ENCODE measurements at places on chromosomes 2 and 18. TPM values are rescaled to one million over a fixed set of nuclear protein-coding genes. Genes with fewer than 3 reads are reported as not detected.

Gene HRH4
- not detected for total RNA-seq

Gene ANKRD30B
- total RNA-seq, result 0.70 TPM

Gene COPS8
- total RNA-seq, result 133 TPM

Gene ATG4B
- 84.4 TPM for total RNA-seq

Gene DYNAP
- total RNA-seq, result not detected

Gene KIDINS220
- total RNA-seq, result 42.8 TPM

Gene LYPD6B
- total RNA-seq, result 1.3 TPM

Gene NOL4
- total RNA-seq, result 0.05 TPM

Gene MEP1B
- not detected for total RNA-seq

Gene FAM237A
- not detected for total RNA-seq

Gene DNAJC5G
- total RNA-seq, result 0.47 TPM

Gene NT5DC4
- not detected for total RNA-seq

Gene ABHD1
- total RNA-seq, result not detected

Gene MPHOSPH10
- 17.9 TPM for total RNA-seq

Gene SULT1C4
- 20.2 TPM for total RNA-seq

Gene CAPN14
- total RNA-seq, result 0.15 TPM

Gene ZNF519
- total RNA-seq, result 5.1 TPM

Gene CFAP221
- 1.1 TPM for total RNA-seq

Gene TRIM54
- total RNA-seq, result not detected

Gene VSNL1
- not detected for total RNA-seq

Gene NEURL3
- total RNA-seq, result 0.68 TPM

Gene HSBP1L1
- total RNA-seq, result 5.6 TPM

Gene PARD6G
- total RNA-seq, result 5.4 TPM

Gene XDH
- total RNA-seq, result 0.05 TPM

Gene RASGRP3
- 90.3 TPM for total RNA-seq

Gene DSG1
- total RNA-seq, result not detected

Gene RGPD3
- total RNA-seq, result 0.05 TPM

Gene CD8B2
- not detected for total RNA-seq

Gene DDX1
- total RNA-seq, result 65.9 TPM

Gene LYG1
- total RNA-seq, result 1.2 TPM

Gene DSC2
- total RNA-seq, result 0.64 TPM

Gene DAPL1
- total RNA-seq, result not detected

Gene SNRNP200
- total RNA-seq, result 81.1 TPM

Gene CAPN13
- total RNA-seq, result not detected

Gene SCN7A
- not detected for total RNA-seq

Gene NYAP2
- not detected for total RNA-seq

Gene OTOS
- total RNA-seq, result not detected

Gene IL36RN
- total RNA-seq, result not detected

Gene GGCX
- total RNA-seq, result 34.7 TPM

Gene FOXI3
- total RNA-seq, result not detected

Gene LINC00305
- total RNA-seq, result 2.6 TPM

Gene DNER
- total RNA-seq, result 13.4 TPM

Gene SLC9A2
- total RNA-seq, result not detected

Gene CSRNP3
- total RNA-seq, result 0.47 TPM

Gene ALLC
- total RNA-seq, result not detected

Gene MROH2A
- not detected for total RNA-seq

Gene ALPG
- not detected for total RNA-seq

Gene EML6
- 0.41 TPM for total RNA-seq

Gene PAX8
- 30.2 TPM for total RNA-seq

Gene GALNT14
- total RNA-seq, result 10.4 TPM

Gene DSG4
- not detected for total RNA-seq
